ENCODE measurements at places on chromosomes 7 and 10.

- DNase-seq, result no peak
Observed at GRCh38 chr7:33410266-33410665, 280.9 kb downstream of the BBS9 start.

DNA sequence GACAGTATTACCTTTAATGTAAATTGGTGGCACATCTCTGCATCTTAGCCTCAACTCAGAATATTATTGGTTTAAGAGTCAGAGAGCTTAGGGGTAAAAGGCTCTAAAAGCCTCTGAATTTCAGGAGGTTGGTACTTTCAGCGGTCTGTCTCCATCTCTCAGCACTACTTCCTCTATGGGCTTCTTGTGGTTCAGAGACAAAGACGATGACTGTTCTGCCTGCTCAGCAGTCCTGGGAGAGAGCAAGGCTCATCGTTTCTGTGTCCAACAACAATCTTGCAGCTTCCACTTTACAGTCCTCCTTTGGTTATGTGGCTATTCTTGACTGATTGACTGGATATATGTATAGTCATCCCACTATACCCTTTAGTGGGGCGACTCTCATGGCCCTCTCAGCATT, 394.7 kb downstream of the AUTS2 start:
- DNase-seq, result no peak

DNA sequence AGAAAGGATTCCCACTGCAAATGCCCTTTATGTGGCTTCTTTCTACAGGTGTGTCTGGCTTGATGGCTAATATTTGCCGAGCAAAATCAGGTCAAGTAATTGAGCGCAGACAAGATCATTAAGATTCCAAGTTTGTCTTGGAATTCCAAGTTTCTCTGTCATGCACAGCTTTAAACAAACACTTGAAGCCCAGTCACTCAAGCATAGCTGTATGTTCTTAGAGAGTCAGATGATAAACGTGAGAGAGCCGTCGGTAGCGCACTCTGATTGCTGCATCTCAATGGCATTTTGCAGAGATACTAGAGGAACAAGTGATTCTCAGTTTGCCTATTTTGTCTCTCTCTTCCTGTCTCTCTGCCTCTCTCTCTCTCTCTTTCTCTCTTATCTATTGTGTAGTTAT, 658 bp downstream of the DMBT1 start:
- peak; percentile 27 for DNase-seq

- DNase-seq, result no peak
Observed at GRCh38 chr10:29876008-29876555, 183.3 kb downstream of the JCAD start.

DNA sequence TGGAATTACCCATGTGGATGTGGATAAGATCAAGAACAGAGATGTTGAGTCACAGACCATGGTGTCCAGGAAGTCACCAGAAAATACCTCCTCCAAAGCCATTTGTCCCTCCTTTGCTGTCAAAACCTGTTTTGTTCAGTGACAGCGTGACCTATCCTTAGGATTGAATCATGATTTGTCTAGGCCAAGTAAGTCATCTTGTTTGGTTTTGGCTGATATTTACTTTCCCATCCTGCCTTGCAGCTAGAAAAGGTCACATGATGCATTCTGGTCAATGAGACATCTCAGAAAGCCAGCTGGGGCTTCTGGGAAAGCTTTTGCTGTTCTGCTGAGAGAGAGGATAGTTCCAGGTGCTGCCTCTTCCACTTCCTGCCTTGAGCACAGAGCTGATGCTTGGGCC, 225.3 kb upstream of the ZMIZ1 start:
- DNase-seq, result no peak

DNA sequence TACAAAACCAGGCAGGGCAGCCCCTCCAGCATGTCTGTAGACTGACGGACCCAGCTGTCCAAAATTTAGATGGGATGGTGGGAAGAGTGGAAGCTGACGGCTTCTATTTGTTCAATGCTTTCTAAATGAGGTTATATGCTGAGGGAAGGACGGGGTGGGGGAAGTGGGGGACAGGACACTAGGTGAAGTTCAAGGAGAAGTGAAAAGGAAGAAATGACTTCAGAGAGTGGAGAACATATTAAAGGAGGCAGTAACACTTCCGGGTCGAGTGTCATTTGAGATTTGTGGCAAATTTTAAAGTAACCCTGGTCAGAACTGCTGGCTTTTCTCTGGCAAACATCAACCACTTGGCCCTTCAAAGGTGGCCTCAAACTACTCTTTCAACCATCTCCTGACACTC, 9.4 kb downstream of the PIP4K2A start:
- no peak for DNase-seq

DNA sequence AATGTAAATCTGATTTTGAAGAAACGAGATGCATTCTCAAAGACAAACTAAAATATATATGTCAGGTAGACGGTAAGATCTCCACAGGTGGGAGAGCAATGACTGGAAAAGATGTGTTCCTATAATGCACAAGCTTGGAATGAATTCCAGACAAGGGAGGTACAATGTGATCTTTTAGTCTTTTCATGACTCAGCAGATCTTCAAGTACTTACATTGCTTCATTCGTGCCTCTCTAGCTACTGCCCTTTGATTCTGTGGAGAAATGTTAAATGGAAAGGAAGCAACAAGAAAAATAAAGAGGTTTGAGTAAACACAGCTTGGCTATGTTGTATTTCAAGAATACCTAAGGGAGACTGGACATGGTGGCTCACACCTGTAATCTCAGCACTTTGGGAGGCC, 106.6 kb downstream of the GAD2 start:
- DNase-seq, result no peak

GRCh38 chr10:109934958-109935793, 11.9 kb upstream of the XPNPEP1 start:
- DNase-seq, result no peak

All from fibroblast of skin of right biceps (primary cell).